ENCODE measurements at places on chromosomes 1 and 21.

DNA sequence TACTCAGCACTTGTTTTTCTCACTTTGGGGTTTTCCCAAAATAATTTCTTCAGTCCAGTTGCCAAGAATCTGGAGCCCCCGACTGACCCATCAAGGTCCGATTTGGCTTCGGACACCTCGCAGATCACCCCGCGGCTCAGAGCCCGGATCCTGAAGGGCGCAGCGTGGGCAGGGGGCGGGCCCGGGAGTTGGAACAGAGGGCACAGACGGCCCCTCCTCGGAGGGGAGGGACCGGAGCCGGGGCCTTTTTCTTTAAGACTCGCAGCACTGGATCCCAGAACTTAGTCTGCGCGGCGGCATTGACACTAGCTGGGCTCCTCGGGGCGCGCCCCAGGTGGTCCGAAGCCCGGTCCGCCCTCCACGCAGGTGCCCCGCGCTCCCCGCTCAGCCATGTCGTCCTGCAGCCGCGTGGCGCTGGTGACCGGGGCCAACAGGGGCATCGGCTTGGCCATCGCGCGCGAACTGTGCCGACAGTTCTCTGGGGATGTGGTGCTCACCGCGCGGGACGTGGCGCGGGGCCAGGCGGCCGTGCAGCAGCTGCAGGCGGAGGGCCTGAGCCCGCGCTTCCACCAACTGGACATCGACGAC lies at the start of gene CBR3:
Gene CBR3, plus strand, starts transcription at position 277 of the 588 bp plus-strand sequence. Its CDS starts 114 bp downstream, at position 391.
- DNase-seq, result peak; percentile 60

- no peak for DNase-seq
Observed at GRCh38 chr1:6080469-6080868, 34.8 kb downstream of the KCNAB2 start.

DNA sequence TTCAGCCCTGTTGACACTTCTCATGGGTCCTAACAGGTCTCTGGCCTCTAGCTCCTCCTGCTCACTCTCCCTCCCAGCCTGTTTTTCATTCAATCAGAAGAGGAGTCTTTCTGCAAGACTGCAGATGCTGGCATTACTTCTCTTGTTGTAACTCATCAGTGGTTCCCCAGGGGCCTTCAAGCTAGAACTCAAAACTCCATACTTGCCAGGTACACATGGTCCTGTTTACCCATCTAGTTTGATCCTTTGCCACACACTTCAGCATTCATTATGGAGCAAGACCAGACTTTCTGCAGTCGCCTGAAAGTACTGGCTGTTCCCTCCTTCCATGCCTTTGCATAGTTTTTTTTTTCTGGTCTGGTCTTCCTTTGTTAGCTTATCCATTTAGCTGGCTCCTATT lies 47.9 kb downstream of the SERBP1 start:
- no peak for DNase-seq

- no peak for DNase-seq
Observed at GRCh38 chr1:205189131-205189530, 22.4 kb downstream of the DSTYK start.

DNA sequence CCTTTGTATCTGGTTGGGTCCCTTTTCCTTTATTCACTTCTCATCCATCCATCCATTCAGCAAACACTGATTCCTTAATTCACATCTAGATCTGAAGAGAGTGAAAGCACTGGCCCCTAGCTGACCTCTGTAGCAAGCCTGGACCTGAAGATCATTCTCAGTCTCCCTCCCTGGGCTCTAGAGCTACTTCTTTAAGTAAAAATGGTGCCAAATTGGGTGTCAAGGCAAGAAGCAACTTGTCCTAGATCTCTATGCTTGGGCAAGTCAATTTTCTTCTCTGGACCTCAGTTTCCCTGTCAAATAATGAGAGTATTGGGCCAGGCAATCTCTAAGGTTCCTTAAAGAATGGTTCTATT lies 36.1 kb downstream of the PLXNA2 start:
- DNase-seq, result no peak

DNA sequence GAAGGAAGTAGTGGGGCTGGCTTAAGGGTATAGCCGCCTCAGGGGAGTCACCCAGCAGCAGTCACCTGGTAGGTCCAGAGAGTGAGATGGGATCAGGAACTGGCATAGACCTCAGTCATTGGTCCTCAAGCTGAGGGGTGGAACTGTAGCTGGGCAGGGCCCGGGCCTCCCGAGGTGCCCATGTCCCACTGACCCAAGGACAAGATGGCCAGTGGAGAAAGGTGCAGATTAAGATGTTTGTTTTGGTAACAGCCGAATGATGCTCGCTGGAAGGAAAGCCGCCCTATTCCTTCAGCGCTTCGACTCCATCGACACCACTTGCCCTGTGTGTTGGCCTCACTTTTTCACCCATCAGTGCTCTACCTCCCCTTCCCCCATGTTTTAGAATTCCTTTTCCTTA lies 16.4 kb downstream of the COL9A2 start:
- no peak for DNase-seq

DNA sequence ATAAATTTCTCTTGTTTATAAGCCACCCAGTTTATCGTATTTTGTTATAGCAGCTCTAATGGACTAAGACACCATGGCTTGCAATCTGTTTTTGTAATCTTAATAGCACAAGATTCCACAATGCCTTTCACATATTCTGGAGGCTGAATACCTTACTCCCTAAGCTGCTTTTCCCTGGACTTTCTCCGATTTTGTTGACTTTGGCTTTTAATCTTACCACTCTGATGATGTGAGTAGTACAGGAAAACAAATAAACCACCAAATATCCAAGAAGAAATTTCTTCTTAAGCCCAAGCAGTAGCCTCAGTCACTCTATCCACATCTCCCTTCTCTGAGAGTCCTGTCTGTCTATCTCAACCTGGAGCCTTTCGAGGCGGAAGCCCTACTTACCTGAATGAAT lies 838.6 kb downstream of the LTN1 start:
- no peak for DNase-seq

DNA sequence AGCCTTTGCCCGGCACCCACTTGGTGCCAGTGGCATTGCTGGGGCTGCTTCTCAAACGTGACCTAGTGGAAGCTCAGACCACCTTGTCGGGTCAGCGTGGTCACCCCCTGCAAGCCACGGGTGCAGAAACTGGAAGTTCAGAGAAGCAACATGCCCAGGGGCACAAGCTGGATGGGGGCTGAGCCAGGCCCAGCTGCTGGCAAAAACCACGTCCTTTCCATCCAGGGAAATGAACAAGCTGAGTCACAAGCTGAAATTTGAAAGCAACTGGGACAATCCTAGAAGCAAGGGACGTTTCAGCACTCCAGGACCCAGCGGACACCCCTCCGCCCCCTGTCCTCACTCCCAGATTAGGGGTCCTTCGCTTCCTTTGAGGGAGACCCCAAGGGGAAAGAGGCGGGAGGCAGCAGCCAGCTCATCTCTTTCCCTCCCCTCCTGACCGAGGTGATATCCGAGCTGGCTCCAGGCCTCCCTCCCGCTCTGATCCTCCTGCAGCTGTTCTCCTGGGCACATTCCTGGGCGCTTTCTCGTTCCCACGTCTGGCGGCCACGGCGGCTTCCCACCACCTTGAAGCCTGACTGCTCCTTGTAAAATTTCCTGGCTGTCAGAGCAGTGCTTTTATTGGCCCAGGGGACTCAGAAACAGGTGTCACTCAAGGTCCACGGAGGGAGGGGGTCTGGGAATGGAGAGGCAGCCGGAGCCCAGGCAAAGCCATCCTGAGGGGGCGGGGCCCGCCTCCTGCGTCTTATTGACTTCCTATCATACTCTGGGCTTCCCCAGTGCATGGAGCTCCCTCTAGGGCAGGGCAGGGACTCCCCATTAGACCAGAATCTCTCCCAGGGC lies 62.8 kb downstream of the PAX7 start:
- no peak for DNase-seq

DNA sequence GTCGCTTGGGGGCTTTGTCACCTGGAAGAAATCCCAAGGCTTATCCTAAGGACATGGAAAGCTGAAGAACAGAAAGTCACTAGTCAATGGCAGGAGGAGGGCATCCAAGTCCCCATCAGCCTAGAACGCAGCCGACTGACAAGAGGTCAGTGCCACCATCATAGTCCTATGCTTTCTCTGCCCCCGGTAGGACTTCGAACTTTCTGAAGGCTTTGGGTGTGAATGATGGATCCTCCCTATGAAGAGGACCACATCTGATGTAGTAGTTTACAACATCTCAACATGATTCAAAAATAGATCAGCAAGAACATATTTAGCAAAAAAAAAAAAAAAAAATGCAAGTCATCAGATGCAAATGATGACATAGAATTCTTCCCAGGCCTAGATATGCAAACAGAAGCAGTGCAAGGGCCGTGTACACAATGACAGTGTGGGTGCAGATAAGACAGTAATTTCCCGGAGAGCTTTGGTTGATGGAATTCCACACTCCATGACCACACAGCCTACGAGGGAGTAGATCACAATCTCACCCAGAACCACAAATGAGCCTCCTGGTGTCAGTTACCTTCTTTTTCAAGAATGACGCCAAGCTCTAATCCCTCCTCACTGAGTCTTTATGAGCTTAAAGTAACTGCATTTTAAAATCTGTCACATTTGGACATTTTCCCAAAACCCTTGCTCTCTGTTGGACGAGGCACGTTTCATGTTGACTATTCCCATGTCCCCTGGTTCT lies 88.2 kb downstream of the PSMG1 start:
- DNase-seq, result no peak

DNA sequence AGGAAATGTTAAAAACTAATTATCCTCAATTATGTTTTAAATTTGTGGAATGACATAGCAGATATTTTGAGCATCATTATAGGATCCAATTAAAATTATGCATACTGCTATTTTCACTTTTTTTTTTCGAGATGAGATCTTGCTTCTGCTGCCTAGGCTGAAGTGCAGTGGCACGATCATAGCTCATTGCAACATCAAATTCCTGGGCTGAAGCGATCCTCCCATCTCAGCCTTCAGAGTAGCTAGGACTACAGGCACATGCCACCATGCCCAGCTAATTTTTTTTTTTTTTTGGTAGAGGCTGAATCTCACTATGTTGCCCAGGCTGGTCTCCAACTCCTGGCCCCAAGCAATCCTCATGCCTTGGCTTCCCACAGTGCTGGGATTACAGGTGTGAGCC lies 11.3 kb upstream of the SLC1A7 start:
- no peak for DNase-seq

DNA sequence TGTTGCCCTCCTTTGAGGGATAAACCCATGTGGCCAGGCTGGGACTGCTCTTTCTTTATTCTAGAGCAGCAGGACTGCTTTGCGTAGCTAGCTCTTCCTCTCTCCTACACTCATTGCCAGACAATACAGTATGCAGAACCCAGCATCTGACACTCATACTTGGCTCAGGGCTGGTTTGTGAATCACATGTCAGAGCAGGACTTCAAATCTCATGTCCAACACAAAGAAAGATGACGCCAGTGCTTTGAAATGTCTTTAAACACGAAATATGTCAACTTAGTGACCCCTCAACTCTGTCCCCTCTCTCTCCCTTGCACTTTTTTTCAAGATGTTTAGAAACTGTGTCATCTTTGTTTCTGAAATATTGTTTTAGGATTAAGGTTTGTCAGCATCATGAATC lies 135.0 kb downstream of the TGFB2 start:
- DNase-seq, result peak; percentile 84

- DNase-seq, result no peak
Observed at GRCh38 chr1:180267211-180267561, 37.1 kb downstream of the LHX4 start.

- DNase-seq, result no peak
Observed at GRCh38 chr1:29878501-29878900, 642.2 kb downstream of the PTPRU start.

DNA sequence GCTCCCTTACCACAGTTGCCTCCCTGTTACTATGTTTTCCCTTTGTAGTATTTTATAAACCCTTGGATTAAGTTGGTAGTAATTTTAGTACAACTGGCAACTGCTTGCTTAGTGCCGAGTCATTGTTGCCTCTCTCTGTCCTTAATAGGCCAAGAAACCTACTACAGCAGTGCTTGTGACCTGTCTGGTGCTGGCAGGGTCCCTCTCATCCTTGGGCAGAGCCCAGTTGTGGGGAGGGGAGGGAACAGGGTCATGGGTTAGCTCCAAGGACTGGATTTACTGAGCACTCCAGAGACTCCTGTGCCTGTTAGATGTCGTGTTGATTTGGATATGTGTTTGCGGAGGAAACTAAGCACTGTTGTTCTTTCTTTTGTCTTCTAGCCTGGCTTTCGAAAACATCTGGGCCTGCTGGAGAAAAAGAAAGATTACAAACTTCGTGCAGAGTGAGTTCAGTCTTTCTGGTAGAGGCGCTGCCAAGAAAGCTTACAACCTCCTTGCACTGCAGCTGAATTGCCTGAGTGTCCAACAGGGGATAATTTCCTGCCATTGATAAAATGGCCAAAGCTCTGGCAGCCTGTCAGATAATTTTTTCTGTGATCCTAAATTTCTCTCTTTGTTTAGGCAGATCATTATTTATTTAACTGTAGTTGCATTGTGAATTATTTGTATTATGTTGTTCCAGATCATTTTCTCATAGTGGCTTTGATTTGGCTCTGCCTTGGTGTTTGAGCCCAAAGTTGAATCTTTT lies 3.6 kb downstream of the UTP11 start:
- no peak for DNase-seq

GRCh38 chr21:34688145-34688544 lies 19.4 kb downstream of the CLIC6 start:
- DNase-seq, result no peak

- DNase-seq, result no peak
Observed at GRCh38 chr1:175127565-175127964, 59.9 kb downstream of the TNN start.

DNA sequence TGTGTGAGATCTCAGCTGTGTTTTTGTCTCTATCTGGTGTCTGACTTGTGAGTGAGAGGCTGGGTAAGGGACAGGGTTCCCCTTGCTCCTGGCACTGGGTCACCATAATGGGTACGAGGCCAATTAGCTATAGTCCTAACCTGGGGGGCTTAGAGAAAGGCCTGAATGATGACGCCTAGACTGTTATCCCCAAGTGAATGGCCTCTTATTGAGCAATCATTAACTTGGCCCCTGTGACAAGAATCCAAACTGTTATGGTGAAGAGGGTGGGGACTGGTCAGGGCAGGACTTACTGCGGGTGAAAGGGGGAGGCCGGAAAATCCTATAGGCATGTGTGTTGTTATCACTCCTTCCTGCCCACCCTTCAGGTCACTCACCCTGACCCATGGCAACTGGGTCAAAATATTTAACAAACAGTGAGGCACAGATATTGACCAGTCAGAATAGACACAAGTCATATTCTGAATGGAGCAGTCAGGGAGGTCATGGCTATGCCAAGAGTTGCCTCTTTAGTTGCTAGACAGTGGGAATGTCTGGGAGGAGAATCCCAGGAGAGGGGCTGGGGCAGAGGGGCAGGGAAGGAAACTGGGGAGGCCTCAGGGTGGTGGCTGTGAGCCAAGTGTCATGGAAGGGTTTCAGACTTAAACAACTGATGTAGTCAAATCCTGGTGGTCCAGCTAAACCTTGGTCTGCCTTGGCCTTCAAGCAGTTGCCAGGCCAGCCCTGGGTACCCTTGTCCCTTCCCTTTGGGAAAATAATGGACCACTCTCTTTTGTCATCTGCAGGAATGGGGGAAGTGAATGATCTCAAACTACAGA lies 3.2 kb downstream of the NR0B2 start:
- DNase-seq, result no peak

GRCh38 chr1:5029136-5029535 lies 374.7 kb downstream of the AJAP1 start:
- DNase-seq, result no peak

- DNase-seq, result no peak
Observed at GRCh38 chr1:116587501-116588227, 16.8 kb upstream of the CD58 start.

All from foreskin fibroblast (primary cell).